ENCODE measurements at places on chromosomes 11 and 22. TPM values are rescaled to one million over a fixed set of nuclear protein-coding genes. Genes with fewer than 3 reads are reported as not detected.

DNA sequence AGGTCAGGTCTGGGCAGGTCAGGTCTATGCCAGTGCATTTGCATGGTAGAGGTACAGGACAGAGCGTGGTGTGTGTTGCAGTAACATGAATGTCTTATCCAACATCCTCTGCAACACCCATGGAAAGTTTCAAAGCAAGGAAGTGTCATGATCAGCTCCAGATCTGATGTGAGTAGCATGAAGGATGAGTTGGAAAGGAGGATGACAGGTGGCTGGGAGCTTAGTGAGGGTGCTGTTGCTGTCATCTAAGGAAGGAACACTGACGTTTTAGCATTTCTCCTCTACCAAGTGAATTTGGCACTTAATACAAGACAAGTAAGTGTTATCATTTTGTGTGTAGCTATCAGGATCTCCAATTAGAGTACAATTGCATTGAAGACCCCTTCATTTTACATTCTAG lies 65.1 kb downstream of the GRK3 start:
- DNase-seq, result no peak

DNA sequence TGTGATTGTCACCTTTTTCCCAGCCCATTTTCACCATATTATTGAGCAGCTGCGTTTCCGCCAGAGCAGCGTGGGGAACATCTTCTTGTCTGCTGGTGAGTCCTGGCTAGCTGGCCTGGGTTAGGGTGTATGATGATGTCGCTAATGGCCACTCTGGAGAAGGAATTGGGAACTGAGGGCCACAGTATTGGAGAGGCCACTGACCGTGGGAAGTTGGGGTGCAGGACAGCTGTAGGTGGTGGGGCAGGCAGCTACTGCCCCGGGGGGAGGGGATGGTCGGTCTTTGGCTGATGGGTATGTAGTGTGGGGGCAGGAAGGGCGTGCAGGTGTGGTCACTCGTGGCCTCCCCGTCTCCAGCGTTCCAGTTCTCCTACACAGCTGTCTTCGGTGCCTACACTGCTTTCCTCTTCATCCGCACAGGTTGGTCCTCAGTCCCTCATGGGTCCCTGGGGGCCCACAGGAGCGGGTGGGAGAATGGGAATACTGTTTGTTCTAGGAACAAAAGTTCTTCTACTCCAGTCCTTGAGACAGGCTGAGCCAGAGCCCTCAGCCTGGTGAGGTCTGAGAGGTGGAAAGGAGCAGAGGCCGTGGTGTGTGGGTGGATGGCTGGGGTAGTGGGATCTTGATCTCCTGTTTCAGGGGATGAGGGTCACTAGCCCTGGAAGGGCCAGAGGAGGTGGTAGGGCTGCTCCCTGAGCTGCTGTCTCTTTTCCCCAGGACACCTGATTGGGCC lies 2.1 kb downstream of the RCE1 start:
- no peak for DNase-seq

DNA sequence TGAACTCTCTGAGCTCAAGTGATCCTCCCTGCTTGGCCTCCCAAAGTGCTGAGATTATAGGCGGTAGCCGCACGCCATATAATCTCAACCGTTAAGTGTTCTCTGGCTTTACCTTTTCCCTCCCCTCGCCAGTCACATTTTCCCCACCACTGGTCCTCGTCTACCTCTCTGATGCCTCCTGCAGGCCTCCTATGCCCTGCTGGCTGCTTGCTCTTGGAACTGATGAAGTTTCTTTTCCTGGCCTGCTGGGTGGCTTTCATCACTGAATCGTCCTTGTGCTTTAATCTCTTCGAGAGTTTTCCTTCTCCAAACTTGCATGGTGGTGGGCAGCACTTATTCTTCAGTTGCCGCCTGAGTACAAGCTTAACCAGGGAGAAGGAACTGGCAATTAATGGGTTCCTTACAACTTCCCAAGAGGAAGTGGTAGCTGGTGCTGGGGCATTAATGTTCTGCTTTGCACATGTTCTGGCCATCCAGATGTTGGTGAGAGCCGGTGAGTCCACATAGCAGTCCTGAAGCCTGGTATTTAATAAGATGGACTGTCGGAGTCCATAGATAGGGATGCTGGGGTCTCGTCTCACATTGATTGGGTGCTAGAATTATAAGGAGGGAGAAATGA lies 1.3 kb downstream of the C22orf31 start:
- DNase-seq, result no peak

- DNase-seq, result no peak
Observed at GRCh38 chr22:29531419-29531818, 22.1 kb downstream of the THOC5 start.

GRCh38 chr11:20861322-20861721 lies 191.9 kb downstream of the NELL1 start:
- no peak for DNase-seq

DNA sequence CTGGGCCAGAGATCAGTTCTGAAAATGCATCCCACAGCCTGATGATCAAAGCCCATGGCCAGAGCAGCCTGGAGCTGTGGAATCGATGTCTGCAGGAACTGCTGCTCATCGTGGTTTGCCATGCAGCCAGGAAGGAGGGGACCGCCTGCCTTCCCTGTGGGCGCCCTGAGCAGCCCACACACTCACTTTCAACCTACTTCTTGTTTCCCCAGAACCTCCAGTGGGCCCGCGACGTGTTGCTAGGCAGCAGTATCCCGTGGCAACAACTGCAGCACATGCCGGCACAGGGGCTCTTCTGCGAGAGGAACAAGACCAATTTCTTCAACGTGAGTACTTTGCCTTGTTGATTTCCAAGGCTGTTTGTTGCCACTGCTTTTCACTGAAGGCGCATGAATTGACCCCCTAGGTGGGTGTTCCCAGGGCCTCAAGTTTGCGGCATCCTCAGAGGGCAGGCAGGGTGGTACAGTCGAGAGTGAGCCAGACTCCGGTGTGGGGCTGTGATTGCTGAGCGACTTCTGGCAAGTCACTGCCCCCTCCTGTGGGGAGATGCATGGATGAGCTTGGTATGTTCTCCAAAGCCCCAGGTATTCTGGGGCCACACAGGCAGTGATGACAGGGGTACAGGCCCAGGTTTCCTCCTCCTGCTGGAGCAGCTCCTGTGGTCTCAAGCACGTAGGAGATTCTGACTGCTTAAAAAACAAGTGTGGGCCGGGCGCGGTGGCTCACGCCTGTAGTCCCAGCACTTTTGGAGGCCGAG lies 47.0 kb upstream of the SUSD2 start:
- DNase-seq, result peak; percentile 23

- no peak for DNase-seq
Observed at GRCh38 chr11:60972182-60973030, 926 bp downstream of the CD6 start.

DNA sequence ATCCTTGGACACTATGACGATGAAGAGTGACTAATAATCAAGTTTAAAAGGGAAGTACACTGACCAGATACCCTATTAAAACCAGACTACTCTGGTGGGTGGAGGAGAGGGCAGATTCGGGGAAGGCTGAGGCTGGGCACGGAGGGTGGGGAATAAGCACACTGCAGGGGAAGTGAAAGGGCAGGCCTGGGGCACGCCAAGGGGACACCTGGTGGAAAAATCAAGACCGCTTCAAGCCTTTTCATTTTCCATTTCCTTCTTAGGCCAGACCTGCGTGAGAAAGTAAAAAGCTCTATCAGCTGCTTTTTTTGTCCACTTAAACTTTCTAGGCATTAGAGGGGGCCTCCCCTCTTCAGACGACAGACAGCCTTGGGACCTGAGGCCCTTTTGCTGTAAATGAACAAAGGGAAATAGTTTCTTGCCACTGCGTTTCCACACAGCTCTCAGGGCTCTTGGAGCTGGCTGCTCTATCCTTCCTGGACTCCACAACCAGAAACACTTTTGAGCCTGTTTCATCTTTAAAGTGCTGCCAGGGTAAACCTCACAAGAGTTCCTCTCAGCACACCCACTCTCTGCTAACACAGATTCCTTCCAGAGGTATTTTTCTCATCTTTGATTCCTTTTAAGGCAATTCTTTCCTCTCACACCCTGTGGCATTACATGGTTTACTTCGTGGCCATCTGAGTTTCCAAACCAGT lies 25.0 kb upstream of the SERPIND1 start:
- DNase-seq, result no peak

DNA sequence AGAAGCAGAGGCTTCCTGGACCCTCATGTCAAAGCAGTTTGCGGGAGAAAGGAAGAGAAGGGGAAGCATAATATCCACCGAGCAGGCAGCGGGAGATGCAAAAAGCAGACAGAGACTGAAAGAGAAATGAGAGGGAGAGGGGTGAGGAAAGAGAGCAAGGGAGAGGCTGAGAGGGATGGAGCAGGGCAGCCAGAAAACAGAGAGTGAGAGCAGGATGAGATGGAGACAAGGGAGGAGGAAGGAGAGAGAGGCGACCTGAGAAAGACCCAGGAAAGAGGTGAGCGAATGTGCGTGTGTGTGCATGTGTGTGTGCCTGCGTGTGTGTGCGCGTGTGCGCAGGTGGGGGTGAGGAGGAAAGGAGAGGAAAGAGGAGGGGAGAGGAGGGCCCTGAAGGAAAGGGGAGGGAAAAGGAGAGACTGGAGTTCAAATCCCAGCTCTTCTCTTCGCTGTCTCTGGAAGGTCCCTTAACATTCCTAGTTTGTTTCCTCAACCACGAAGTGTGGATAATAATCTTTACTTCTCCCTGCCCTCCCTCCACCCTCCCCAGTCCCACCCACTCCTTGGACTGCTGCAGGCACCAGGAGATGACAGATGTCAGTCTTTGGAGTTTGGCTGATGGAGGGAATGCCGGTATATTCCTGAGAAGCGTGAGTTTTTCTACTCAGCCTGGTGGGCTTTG lies 67.9 kb downstream of the ISX start:
- DNase-seq, result no peak

TRIM6 gene
- 7.1 TPM for total RNA-seq

TUB gene
- 41.3 TPM for total RNA-seq

RASGRP2 gene
- total RNA-seq, result 1.8 TPM

GSTT2B gene
- total RNA-seq, result 0.19 TPM

OR51E2 gene
- not detected for total RNA-seq

BIK gene
- total RNA-seq, result 1.6 TPM

Measured in neural progenitor cell (in vitro differentiated cells).